Kidney epithelial cell (primary cell): ENCODE measurements at places on chromosomes 4 and X. TPM values are rescaled to one million over a fixed set of nuclear protein-coding genes. Genes with fewer than 3 reads are reported as not detected.

DNA sequence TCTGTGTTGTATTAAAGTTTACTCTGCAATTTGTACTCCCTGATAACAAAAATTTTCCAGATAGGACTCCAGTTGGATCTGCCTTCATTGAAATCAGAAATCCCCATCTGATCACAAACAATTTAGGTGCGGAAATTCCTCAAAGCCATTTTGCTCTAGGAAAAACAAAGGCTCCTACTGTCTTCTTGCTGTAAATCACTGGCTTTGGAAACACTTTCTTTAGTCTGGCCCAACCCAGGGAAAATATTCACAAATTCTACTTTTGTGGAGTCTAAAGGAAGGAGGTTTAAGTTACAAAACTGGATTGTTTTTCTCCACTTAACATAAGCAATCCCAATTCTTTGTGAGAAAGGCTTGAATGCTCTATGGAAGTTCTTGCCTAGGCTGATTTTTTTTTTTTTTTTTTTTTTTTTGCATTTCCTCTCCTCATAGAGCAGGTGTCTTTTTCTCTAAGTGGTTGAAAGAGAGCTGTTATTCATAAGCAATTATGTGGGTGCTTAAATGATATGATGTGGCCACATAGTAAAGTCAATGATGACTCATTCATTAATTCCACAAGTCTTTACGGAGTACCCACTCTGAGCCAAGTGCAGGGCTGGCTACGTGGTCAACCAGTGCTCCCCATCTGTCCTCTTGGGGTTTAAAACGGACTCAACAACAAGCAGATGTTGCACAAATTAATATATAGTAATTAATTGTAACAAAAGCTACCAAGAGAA, 261.4 kb downstream of the LDB2 start:
- no peak for DNase-seq

The IL21 gene
- not detected in 2 replicates for total RNA-seq

The TET2 gene
- 10.4 and 12.4 TPM in 2 replicates for total RNA-seq

The CT45A2 gene
- total RNA-seq = not detected in 2 replicates

The BRS3 gene
- not detected in 2 replicates for total RNA-seq

The SOWAHB gene
- total RNA-seq = 21.3 and 23.3 TPM in 2 replicates
